ENCODE measurements at places on chromosomes 16 and 17.

- DNase-seq: no peak
Measured at GRCh38 chr17:36600936-36601302, 464 bp upstream of the MRM1 start.

- DNase-seq: no peak
Measured at GRCh38 chr16:76204249-76204648, 73.0 kb upstream of the CNTNAP4 start.

GRCh38 chr16:47976636-47977210 lies 179.1 kb downstream of the ABCC12 start:
- no peak for DNase-seq

- no peak for DNase-seq
Measured at GRCh38 chr16:12625068-12625467, 178.6 kb downstream of the CPPED1 start.

GRCh38 chr17:48051706-48052486 lies 3.7 kb downstream of the NFE2L1 start:
- DNase-seq: peak; percentile 75

DNA sequence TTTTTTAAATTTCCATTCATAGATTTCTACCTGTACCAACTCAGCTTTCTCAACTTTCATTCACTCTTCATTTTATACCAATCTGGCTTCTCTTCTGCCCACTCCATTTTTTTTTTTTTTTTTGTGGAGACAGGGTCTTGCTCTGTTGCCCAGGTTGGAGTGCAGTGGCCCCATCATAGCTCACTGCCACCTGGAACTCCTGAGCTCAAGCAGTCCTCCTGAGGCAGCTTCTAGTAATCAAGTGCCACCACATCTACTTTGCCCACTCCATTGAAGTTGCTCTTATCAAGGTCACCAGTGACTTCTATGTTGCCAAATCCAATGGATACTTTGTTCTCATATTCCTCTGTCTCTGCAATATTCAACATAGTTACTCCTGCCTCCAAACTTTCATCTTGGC lies 1.7 kb downstream of the SUPT6H start:
- DNase-seq: no peak

DNA sequence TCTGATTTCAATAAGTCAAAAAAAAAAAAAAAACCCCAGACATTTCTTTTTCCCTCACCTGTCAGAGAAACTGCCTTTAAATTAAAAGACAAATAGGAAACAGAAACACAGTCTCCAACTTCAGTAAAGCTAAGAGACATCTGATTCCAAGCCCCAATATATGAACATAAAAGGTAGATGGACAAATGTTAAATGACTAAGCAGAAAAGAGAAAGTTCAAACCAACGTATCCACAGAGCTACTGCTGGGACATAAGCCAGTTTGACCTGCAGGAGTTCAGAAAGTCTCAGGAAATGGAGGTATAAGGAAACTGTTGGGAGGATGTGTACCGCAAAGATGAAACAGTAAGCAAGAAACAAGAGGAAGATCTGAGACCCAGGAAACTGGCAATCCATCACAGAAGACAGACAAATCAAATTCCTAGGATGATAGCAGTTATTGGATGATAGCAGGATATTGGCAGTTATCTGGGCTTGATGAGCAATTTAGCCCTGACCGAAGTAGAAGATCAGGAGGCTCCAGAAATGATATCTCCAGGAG lies 135.0 kb downstream of the BRIP1 start:
- DNase-seq: no peak

DNA sequence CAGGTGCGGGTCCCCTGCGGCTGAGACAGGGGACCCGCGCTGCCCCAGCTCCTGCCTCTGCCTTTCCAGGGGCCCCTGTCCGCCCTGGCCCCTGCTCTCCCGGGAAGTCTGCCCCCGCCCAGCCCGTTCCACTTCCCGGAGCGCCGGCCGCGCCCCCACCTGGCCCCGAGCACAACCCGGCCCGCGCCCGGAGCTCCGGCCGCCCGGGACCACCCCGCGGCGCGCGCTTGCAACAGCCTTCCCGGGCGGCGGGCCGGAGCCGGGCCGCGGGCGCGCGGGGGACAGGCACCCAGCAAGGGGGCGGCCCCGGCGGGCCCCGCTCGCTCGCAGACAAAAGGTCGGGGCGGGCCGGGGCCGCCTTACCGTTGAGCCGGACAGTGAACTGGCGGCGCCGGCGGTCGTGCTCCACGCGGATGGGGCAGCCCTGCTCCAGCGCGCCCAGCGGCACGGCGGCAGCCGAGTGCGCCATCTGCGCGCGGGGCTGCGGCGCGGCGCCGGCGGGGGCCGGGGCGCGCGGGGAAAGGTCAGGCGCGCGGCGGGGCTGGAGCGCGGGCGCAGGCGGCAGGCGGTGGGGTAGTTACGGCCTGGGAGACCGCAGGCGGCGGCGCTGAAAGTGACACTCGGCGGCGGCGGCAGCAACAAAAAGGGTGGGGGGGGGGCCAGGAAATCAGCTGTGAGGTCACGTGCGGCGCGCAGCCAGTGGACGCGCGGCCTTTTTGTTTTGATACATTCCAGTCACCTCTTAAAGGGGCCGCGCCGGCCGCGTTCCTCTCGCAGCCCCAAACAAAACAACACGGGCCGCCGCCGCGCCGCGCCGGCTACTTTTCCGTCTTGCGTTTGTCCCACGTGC lies at the start of gene NATD1:
Gene NATD1, minus strand, starts transcription at position 615 of the 850 bp plus-strand sequence. Its CDS starts 146 bp downstream, at position 469.
- DNase-seq: peak; percentile 91

DNA sequence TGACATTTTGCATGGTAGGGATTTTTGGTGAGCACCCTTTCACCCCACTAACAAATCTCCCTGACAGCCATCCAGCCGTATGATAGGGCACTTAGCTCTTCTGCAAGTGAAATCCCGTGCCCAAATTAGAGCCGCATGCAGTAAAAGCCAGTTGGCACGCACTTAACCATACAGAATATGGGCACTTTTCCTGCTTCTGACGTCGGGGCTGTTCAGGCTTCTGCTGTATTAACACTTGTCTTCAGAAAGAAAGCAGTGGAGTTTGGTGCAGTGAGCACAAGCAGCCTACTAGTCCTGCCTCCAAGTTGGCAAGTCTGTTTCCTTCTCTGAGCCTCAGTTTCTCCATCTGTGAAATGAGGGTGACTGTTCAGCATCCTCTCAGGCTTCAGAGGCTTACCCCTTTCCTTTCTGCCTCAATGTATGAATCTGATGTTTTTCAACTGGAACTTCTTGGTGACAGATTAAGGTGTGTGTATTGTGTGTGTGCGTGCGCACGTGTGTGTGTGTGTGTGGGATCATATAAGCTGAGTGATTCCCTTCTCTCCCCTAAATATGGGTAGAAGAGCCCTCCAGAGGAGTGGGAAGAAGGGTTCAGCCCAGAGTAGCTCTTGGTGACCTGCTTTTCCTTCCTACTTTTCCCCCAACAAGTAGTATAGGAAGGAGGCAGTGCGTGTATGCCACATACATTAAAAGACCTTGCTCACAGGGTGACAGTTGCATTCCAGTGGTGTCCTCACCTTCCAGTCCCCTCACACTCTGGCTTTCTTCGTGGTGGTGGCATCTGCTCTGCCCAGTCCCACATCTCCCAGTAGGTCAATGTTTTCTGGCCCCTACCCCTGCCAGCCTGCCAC lies 19.0 kb downstream of the IGF2BP1 start:
- no peak for DNase-seq

- DNase-seq: no peak
Measured at GRCh38 chr16:26710450-26710849, 356.3 kb upstream of the C16orf82 start.

GRCh38 chr16:66357523-66357928 lies 9.0 kb upstream of the CDH5 start:
- no peak for DNase-seq

DNA sequence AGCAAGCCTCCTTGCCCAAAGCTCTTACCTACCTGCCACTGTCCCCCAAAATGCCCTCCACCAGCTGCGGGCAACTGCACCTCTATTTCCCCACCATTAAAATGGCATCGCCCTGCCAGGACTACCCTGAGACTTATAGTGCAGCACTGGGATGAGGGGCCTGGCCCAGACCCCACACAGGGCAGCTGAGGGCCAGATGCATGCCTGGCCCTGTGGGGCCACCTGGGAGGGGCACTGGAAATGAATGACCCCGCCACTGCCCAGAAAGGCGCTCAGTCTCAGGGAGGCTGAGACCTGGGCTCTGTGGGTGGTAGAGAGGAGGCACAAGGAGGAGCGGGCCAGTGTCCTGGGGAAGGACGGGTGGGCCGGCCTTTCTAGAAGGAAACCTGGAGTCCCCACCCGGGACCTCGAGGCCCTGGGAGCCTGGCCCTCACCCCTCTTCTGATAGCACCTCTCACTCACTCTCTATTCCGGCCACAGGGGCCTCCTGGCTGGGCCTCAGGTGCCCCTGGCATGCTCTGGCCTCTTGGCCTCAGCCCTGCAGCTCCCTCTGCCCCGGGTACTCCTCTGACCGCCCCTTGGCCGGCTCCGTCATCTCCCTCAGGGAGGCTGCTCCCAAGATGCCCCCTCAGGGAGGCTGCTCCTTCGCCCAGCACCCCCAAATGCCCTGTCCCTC lies 26.9 kb downstream of the KATNB1 start:
- DNase-seq: no peak

GRCh38 chr16:27600381-27600780 lies 50.4 kb downstream of the KATNIP start:
- no peak for DNase-seq

GRCh38 chr16:47375423-47375822 lies 85.4 kb downstream of the ITFG1 start:
- DNase-seq: no peak

DNA sequence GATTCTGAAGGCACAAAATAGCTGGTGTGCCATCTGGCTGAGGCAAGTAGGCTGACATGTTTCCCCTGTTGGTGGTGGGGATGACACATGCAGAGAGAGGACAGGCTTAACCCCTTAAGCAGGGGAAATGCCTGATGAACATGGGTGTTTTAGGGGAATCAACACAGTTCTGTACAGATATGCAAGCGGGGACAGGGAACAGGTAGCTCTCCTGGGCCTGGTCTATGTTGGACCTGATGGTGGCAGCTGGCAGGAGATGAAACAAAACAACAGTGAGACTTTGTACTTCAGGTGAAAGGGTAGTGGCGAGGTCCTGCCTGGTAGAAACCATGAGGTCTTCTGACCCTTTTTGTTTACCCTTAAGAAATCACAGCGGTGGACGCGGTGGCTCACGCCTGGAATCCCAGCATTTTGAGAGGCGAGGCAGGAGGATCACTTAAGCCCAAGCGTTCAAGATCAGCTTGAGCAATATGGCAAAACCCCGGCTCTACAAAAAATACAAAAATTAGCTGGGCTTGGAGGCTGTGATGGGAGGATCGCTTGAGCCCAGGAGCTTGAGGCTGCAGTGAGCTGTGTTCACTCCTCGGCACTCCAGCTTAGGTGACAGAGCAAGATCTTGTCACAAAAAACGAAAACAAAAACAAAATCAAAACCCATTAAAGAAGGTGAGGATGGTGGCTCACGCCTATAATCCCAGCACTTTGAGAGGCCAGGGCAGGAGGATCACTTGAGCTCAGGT lies 10.5 kb downstream of the OR1F1 start:
- no peak for DNase-seq

GRCh38 chr17:73286863-73287296 lies 24.9 kb downstream of the CDC42EP4 start:
- no peak for DNase-seq

DNA sequence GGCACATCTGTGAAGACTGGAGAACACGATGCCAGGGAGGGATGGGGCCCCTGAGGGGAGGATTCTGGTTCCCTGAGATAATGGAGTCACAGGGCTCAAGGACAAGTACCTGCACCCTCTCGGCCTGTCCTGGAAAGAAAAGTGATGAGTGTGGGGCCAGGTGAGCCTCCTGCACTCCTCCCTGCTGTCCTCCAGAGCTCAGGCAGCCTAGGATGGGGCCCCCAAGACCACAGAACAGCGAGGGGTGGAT lies 101.3 kb upstream of the TNRC6C start:
- no peak for DNase-seq

- DNase-seq: no peak
Measured at GRCh38 chr17:76925441-76925891, 57.3 kb downstream of the MGAT5B start.

DNA sequence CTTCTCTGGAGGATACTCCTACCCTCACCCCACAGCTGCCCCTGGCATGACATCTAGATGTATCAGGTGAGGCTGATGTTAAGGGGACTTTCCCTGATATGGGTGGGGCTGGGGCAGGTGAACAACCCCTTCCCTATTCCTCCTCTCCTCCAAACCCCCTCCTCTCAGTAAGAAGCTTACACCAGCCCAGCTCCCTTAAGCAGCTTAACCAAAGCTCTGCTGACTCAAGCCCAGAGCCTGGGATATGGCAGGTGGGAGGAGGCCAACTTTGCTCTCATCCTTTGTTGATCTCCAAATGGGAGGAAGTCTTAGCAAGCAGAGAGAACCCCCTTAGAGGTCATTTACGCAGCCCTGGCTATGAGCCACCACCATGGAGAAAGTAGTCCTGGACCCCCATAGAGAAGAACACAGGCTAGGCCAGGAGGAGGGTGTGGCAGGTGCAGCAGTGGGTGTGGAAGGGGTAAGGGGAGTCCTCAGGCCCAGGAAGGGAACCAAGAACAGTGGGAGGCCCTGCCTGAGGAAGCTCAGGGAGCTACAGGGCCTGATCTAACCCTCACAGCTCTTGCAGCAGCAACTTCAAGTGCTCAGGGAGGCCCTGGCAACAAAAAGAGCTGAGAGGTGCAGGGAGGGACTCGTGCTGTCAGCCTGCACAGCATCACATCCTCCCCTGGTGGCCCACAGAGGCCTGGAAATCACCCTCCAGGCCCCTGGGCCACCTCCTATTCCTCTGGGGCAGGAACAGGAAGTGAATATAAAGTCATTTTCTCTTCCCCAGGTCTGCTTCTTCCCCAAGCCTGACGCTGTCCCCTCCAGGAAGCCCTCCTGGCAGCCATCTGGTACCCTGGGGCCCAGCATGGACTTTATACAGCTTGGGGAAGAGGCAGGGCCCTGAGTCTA lies 2.9 kb downstream of the UNC119 start:
- DNase-seq: no peak

GRCh38 chr16:86379505-86379846 lies 130.9 kb upstream of the FOXF1 start:
- DNase-seq: no peak

- no peak for DNase-seq
Measured at GRCh38 chr17:63138713-63139112, 172.7 kb downstream of the TANC2 start.

GRCh38 chr17:66375121-66375520 lies 72.7 kb downstream of the PRKCA start:
- no peak for DNase-seq

- DNase-seq: no peak
Measured at GRCh38 chr17:33968350-33969044, 286.6 kb upstream of the CCL2 start.

- no peak for DNase-seq
Measured at GRCh38 chr16:11316331-11317015, 28.8 kb upstream of the RMI2 start.

GRCh38 chr16:88618182-88618955 lies 20.0 kb upstream of the IL17C start:
- no peak for DNase-seq

GRCh38 chr17:42281571-42282096 lies 5.4 kb upstream of the STAT5B start:
- peak; percentile 55 for DNase-seq
